ENCODE measurements at places on chromosomes 7 and 10. TPM values are rescaled to one million over a fixed set of nuclear protein-coding genes. Genes with fewer than 3 reads are reported as not detected.

OPALIN gene
- not detected for total RNA-seq

RINT1 gene
- 15.9 TPM for total RNA-seq

PRKG1 gene
- total RNA-seq = 24.3 TPM

HNRNPF gene
- total RNA-seq = 127 TPM

DYDC2 gene
- not detected for total RNA-seq

PNLIP gene
- 0.45 TPM for total RNA-seq

GIMAP2 gene
- total RNA-seq = 15.4 TPM

CALCR gene
- total RNA-seq = 0.23 TPM

PCGF5 gene
- total RNA-seq = 55.9 TPM

SHTN1 gene
- 26.0 TPM for total RNA-seq

FAM24B gene
- 4.1 TPM for total RNA-seq

PCDH15 gene
- 13.5 TPM for total RNA-seq

EPC1 gene
- total RNA-seq = 15.4 TPM

NPC1L1 gene
- 0.42 TPM for total RNA-seq

ECHS1 gene
- total RNA-seq = 146 TPM

FOXI2 gene
- total RNA-seq = not detected

HMX2 gene
- not detected for total RNA-seq

TAS2R41 gene
- total RNA-seq = not detected

WEE2 gene
- not detected for total RNA-seq

KDM7A gene
- total RNA-seq = 5.6 TPM

NYAP1 gene
- 3.3 TPM for total RNA-seq

PRSS1 gene
- total RNA-seq = 3.3 TPM

TWIST1 gene
- 9.5 TPM for total RNA-seq

PLXNA4 gene
- 3.6 TPM for total RNA-seq

ZNF786 gene
- 4.5 TPM for total RNA-seq

ARPC1B gene
- 82.8 TPM for total RNA-seq

All from adrenal gland (tissue), 19 donors.